ENCODE measurements at places on chromosomes 6 and 20.

GRCh38 chr6:34526241-34526972 lies 29.7 kb downstream of the SPDEF start:
- no peak for DNase-seq

- DNase-seq, result no peak
These were observed 208.6 kb downstream of the MOXD1 start for GRCh38 chr6:132192631-132193030.

- no peak for DNase-seq
These were observed 154.2 kb downstream of the DLL1 start for GRCh38 chr6:170136541-170137175.

GRCh38 chr6:43396408-43397149 lies 27.1 kb upstream of the ZNF318 start:
- DNase-seq, result no peak

- no peak for DNase-seq
These were observed 25.7 kb downstream of the TTI1 start for GRCh38 chr20:38007526-38007925.

DNA sequence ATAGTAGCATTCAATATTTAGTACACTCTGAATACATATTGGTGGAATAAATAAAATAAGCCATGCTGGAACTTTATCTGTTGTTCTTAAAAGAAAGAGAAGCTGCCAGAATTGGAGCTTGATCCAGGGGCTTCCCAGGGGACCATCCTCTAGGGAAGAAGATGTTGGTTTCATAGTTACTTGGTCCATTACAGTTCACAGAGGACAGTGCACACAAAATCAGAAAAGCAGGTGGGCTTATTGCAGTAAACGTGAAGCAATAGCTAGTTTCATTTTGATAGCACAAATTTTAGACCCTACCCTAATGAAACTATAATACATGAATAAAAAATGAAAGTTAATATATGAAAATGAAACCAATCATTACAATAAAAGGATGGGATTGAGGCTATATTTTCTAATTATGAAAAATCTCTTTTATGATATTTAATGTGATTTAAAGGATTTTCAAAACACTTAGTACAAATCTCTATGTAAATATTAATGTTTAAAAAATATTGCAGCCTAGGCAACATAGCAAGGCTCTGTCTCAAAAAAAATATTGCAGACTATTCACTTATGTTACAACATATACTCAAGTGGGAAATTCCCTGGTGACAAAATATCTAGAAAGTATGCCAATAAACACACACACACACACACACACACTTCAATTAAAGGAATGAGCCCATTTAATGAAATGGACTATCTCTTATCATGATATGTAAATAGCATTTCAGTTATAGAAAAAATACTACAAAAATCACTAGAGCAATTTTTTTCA lies 227.0 kb upstream of the MARCKS start:
- DNase-seq, result no peak

GRCh38 chr20:9439806-9440205 lies 74.6 kb upstream of the LAMP5 start:
- DNase-seq, result no peak

DNA sequence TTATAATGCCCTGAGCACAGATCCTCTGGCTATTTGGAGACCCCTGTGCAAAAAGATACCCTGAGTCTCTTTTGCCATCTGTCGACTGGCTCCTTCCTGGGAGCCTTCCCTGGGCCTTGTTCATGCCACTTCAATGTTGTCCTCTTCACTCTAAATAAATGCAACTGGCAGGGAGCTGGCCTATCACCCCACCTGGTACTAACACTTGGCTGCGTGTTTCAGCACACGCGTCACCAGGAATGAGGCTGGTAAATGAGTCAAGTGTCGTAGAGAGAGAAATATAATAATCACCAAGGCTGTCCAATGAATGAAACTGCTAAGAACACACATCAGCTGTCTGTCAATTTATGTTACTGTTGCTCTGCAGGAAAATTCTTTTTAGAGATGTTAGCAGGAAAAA lies 374.6 kb upstream of the JARID2 start:
- DNase-seq, result no peak

- DNase-seq, result no peak
These were observed 165.5 kb downstream of the SYNE1 start for GRCh38 chr6:152471456-152472265.

GRCh38 chr6:135826236-135826804 lies 25.2 kb upstream of the PDE7B start:
- no peak for DNase-seq

GRCh38 chr20:3658716-3659491 lies 4.3 kb downstream of the GFRA4 start:
- no peak for DNase-seq

DNA sequence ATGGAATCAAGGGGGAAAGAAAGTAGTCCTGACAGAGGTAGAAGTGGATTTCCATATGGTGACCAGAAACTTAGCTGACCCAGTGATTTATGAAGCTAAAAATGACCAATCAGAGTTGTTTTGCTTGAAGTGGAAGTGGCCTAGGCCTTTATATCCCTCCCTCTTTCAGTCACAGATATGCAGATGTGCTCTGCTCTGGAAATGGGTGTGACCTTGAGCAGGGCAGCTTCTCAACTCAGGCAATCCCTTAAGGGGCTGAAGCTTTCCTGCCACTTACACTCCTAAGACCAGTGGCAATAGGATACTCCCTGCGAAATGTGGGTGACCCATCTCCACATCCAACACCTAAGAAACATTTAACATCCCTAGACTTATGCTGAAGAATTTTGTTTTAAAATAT lies 256.6 kb downstream of the EYS start:
- DNase-seq, result no peak

DNA sequence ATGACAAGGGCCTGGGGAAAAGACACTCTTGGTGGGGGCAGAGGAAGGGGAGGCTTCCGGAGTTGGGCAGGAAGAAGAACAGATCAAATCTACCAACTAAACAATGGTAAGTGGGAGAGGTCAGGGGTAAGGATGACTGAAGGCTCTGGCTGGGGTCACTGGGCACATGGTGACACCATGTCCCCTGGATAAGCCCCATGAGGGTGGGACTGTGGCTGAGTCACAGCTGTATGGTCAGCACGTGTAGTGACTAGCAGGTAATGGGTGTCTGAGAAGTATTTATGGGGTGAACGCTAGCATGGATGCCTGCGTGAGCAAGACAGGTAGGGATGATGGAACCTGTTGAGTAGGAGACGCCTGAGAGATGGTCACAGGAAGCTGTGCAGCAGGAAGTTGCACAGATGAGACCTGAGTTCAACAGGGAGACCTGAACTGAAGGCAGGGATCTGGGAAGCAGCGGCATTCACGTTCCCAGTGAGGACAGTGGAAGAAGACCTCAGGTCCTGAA lies 64.5 kb upstream of the SNX9 start:
- DNase-seq, result no peak

- no peak for DNase-seq
These were observed 257.6 kb downstream of the HDGFL1 start for GRCh38 chr6:22826961-22827360.

GRCh38 chr20:56929606-56930005 lies 300.5 kb downstream of the TFAP2C start:
- no peak for DNase-seq

GRCh38 chr6:163897030-163897429 lies 482.5 kb downstream of the QKI start:
- no peak for DNase-seq

GRCh38 chr6:125742024-125742423 lies 7.4 kb upstream of the HEY2 start:
- no peak for DNase-seq

- DNase-seq, result no peak
These were observed 8.9 kb downstream of the TREM1 start for GRCh38 chr6:41277605-41278004.

GRCh38 chr6:6193221-6193745 lies 127.2 kb downstream of the F13A1 start:
- DNase-seq, result no peak

GRCh38 chr6:12608016-12608860 lies 108.3 kb upstream of the PHACTR1 start:
- no peak for DNase-seq

GRCh38 chr20:19463597-19463996 lies 251.2 kb downstream of the SLC24A3 start:
- DNase-seq, result no peak

GRCh38 chr20:37337208-37337991 lies 8.5 kb upstream of the SRC start:
- DNase-seq, result no peak

DNA sequence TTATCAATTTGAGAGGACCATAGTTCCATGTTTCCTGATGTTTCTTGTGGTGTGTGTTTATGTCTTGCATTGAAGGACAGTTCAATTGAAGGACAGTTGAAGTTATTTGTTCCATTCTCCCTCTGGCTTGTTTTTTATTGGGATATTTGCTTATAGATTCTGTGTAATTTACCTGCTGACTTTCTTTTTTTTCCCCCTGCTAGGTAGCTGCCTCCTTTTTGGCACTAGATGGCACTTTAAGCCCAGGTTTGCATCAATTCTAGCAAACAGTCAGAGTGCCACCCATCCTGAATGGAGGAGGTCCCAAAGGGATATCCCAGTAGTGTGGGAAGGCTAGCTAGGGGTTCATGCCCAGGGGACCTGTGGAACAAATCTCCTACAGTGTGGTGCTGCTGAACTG lies 78.1 kb downstream of the CFAP61 start:
- peak; percentile 62 for DNase-seq

DNA sequence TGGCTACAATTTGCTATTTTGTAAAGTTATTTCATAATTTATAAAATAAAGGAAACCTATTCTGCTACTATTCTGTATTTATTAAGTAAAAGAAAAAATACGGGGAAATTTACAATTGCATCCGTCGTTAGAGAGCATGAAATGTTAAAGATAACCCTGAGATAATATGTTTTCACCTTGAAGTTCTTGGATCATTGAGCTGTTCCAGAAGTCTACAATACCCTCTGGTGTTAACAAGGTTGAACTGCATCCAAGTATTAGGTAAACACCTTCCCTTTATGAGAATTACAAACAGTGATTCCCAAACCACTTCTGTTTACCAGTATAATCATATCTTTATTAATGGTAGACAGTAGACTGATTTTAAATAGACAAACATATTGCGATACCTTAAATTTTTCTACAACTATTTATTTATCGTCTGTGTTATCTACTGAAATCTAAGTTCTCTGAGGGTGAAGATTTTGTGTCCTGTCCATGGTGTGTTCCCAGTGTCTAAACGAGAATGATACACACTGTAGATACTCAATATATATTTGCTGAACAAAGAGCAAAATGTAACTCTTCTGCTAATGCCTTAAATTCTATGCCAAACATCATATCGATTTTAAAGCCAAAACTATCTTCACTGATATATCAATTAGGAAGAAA lies 28.2 kb downstream of the TBC1D32 start:
- peak; percentile 19 for DNase-seq

DNA sequence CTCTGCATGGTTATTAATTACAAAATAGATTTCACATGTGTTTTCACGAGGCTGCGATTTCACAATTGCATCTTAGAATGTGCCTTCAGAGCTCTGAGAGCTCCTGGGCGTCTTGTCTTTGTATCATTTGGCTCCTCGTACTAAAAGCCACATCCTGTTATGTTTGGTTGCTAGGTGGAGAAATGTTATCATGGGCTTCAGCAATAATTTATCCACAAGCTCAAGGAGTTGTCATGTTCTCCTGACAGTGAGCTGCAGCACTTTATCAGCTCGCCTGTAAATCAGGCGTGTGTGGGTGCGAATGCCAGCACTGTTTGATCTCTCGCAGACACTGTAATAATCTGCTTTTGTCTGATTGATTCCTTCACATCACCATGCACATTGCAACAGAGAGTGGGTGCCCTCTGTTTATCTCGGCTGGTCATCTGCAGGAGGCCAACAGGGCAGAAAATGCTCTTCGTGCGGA lies 218.6 kb upstream of the ZFP64 start:
- DNase-seq, result no peak

DNA sequence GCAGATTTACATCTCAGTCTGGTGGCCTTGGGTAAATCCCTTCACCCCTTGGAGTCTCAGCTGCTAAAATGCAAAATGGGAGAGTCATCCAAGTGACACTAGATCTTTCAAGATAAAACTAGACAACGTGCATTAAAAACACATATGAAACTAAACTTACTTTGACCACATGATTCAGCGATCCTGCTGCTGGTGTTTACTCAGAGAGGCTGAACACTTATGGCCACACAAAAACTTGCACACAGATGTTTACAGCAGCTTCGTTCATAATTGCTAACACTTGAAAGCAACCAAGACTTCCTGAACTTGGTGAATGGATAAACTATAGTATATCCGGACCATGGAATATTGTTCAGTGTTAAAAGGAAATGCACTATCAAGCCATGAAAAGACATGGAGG lies 55.3 kb upstream of the GPR6 start:
- no peak for DNase-seq

DNA sequence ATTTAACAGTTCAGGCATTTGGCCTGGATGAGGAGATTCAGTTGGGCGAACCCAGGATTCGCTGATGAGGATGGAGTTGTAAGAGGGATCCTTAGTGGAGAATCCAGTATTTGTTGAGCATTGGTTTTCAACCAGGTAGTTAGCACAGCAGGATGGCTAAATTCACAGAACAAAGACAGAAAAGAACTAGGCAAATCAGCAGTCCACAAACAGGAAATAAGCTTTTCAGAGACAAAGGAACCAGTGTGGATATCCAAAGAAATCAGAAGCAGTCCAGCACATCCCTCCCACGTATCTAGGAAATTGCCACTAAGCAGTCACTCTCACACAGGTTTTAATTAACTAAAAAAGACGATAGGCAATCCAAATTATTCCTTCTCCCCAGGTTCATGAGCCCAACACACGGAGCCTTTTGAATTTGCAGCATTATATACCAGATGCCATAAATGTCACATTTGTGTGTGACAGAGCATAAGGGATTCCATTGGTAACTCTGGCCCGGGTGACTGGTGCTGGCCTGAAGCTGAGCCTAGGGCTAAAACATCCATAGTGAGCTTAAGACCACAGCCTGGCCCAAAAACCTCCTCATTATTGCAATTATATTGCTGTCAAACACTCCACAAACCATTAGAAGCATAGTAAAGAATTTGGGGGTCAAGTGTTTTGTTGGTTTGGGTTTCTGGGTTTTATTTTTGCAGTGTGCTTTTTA lies 131.5 kb downstream of the SOBP start:
- DNase-seq, result no peak

- no peak for DNase-seq
These were observed 56.0 kb downstream of the CLIC5 start for GRCh38 chr6:45959534-45960145.

GRCh38 chr6:110310861-110311446 lies 47.2 kb downstream of the METTL24 start:
- no peak for DNase-seq

DNA sequence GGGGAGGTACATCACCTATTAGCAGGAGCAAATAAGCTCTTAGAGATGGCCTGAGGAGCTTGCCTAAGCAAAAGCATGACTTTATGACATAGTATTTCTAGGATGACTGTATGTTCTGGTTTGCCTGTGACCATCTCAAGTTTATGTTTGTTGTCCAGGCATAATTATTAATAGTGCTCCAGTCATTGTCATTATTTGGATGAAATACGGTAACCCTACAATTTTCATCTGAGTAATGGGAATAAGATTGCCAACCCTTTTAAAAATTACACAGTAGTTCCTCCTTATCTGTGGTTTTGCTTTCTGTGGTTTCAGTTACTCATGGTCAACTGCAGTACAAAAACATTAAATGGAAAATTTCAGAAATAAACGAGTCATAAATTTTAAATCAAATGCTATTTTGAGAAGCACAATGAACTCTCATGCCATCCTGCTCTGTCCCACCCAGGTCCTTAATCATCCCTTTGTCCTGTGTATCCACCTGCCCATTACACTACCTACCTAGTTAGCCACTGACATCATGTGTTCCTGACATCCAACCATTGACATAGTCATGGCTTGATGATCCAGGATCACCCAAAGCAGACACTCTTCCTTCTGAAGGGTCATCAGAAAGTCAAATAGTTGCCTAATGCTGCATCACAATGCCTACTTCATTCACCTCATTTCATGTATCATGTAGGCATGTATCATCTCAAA lies 27.0 kb upstream of the TFB1M start:
- DNase-seq, result no peak
